Stimulated activated CD4-positive, alpha-beta T cell treated with anti-CD3 and anti-CD28 coated beads, Interleukin-1b, Interleukin-23, amount 100 ng/mL, for 48 hours (primary cell): ENCODE measurements at places on chromosomes 11 and 22.

GRCh38 chr11:30150425-30150824 lies 80.4 kb upstream of the FSHB start:
- DNase-seq = no peak

DNA sequence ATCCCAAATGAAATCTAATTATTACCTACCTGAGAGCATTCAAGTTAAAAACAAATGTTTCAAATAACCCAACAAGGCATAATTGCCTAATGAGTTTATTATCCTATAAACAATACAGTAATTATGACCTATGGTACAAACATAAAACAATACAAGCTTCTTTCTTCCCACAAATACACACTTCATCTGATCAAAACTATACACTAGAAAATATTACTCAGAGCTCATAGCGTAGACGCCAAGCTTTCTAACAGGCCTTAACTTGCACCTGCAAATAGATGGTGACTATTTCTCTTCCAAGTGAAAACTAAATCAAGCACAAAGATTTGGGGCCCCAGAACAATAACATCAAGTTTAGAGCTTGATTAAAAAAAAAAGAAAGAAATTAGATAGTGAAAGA lies 78.1 kb downstream of the SOX6 start:
- DNase-seq = no peak

DNA sequence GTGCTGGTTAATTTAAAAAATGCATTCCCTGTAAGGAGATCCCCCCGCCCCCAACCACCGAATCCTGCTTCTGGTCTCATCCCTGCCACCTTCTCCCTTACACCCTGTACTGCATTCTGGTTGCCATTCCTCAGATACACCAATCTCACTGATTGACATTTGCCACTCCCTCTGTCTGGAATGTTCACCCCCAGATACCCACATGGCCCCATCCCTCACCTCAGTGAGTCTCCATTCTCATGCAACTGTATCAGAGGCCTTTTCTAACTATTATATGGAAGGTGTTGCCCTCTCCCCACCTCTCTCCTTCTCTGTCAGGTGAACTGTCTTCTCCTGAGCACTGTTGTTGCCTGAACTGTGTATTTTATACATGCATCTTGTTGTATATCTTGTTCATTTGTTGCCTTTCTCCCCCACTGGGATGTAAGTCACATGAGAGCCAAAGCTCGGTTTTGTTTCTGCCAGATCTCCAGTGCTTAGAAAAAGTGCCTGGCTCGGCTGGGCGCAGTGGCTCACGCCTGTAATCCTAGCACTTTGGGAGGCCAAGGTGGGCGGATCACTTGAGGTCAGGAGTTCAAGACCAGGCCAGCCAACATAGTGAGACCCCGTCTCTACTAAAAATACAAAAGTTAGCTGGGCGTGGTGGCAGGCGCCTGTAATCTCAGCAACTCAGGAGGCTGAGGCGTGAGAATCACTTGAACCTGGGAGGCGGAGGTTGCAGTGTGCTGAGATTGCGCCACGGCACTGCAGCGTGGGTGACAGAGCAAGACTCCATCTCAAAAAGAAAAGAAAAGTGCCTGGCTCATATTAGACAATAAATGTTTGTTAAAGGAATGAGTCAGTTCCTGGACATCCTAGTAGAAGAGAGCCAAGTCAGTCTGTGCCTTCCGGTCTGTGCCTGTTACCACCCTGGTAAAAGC lies 61.0 kb downstream of the TNRC6B start:
- no peak for DNase-seq

GRCh38 chr11:90845799-90846198 lies 623.0 kb upstream of the CHORDC1 start:
- no peak for DNase-seq

- DNase-seq = no peak
These were observed 361.5 kb downstream of the CTTN start for GRCh38 chr11:70759846-70760245.

- DNase-seq = no peak
These were observed 104.1 kb upstream of the E2F8 start for GRCh38 chr11:19344661-19345518.

DNA sequence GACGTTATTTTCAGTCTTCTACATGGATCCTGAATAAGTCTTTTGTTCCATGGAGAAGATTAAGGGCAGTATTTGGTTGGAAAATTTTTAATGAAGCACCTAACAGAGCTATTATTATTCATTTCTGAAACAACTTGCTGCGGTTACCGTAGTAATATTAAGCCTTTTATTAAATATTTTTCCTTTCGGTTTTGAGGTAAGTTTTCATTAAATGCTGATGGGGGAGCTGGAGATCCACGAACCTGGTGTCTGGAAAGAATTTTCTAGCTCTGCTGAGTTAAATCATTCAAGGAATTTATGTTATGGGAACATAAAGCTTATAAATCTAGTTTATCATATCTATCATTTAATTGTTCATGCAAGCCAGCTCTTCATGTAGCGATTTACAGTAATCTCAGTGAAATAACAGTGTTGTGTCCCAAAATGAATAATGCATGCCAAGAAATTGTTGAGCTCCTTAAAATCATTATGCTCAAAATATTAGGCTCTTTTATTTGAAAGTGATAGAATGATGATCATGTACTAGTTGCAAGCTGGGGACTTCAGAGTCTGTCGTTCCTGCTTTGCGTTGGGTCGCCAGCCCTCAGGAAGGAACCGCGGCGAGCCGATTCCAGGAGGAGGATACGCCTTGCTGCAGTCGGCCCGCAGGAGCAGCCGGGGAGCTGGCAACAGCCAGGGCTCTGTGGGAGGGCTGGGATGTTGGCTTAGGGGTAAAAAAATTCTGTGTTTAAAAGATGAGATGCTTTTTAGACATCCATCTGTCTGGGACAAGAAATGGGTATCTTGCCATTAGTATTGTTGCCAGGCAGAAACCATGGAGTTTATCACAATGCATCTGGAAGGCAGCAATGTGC lies 83.1 kb downstream of the TBC1D22A start:
- DNase-seq = no peak

DNA sequence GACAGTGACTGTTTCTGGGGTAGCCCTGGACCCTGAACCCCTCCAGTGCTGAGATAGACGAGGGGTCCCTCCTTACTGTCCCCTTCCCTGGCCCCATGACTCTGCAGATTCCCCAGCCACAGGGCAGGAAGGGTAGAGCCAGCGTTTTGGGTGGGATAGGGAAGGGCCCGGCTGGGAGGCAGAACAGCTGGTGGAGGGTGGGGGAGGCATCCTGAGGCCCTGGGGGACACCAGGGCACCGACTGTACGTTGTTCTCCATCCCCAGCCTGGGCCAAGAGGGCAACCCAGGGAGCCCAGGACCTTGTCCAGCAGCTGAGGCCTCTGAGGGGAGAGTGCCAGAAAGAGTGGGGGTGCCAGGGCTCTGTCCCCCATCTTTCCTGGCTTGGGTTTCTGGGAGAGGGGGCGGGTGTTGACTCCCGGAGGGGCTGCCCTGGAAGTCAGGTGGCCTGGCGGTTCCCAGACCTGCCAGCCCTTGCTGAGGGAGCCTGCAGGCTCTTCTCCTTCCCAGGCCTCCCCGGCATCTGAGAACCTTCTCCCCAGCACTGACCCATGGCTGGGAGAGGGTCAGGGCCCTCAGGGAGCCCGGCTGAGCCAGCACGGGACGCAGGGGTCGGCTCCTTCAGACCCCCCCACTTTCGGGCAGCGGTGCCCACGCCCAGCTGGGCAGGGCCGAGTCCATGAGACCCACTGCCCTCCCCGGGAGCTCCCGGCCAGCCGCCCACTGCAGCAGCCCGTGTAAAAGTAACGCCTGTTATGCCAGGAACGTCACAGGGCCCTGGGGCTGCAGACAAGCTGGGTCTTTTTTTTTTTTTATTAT lies 30.3 kb downstream of the IGF2 start:
- no peak for DNase-seq

- DNase-seq = no peak
These were observed 354.4 kb downstream of the SOX6 start for GRCh38 chr11:16001899-16002426.

DNA sequence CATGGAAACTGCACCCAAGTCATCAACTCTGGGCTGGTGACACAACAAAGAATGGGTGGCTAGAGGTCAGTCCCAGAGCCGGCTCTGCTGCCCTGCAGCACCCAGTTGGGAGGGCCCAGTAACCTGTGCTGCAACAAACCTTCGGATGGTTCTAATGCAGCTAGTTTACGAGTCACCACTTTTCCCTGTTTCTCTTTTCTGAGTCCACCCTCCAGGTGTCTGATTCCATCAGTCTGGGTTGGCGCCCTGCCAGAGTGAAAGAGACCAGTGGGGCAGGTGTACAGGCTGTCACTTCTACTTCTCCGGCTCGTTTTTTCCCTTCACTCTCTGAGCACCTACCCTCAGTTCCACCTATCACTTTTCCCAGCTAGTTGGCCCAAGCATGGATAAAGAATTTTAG lies 572.9 kb downstream of the NTM start:
- no peak for DNase-seq

GRCh38 chr11:125157953-125158680 lies 6.4 kb upstream of the PKNOX2 start:
- no peak for DNase-seq

DNA sequence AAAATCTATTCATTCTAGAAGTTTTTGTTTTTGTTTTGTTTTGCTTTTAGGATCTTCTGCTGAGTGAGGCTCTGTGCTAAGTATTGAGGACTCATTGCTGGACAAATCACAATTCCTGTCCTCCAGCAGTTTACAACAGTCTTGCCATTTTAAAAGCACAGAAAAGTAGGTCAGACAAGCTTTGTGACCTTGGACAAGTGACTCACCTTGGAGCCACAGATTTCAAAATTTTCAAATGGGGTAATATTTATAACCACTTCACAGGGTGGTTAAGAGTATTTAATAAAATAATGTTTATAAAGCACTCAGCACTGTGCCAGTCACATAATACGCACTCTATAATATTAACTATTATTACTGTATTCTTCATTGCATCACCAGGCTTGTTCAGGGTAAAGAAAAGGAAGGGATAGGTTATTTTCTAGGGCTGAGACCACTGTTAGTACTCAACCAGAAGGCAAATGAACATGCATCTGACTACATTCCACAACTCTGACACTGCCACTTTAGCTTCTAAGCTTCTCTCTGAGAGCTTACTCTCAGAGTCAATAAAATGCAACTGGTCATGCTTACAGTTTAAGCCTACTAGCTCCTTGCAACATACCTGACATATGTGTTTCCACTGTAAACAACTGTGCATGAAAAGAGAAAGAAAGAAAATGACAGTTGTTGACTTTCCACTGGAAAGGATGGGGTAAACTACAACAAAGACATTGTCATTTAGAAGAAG lies 63.2 kb upstream of the FIBIN start:
- no peak for DNase-seq

DNA sequence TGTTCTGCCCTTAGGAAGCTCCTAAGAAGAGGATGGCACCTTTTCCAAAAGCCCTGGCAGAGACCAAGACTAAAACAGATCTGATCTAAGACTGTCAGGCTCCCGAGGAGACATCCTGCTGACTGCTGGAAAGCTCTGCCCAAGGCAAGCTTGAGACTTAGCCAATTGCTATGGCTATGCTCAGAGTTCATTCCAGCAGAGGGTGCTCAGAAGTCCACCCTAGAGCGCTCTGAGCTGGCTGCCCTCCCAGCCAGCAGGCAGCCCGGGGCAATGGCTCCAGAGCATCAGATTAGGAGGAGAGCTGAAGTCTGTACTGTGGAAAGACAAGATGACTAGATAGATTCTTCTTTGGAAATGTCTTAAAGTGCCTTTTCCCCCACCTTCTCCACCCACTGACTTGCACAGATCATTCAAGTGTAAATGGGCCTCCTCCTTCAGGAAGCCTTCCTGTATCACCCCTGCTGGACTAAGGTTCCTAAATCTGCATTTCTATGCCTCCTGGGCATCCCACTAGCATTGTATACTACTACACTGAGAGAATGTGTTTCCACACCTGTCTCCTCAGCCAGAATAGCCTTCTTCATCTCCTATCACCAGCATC lies 23.4 kb downstream of the LRRC55 start:
- no peak for DNase-seq

GRCh38 chr11:111400595-111400994 lies 21.5 kb upstream of the POU2AF1 start:
- DNase-seq = no peak

DNA sequence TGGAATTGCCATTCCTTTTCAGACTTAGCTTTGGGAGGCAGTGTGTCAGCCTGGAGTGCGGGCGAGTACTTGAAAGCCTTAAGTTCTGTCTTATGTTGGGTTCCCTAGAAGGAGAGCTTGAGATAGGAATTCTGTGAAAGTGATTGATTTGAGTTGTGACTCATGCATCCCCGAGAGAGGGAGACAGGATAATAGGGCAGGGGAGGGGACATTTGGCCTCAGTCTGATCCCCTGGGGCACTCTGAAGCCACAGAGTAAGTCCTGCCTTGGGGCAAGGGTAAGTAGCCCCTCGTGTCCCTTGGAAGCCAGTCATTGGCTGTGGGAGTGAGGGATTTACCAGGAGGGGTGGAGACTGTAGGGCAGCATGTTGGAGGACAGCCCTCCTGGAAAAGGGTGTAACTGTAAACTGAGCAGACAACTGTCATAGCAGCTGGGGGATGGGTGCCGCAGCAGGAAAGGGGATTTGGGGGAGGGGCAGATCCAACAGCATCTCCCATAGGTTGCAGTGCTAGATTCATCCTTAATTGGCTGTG lies 44.0 kb downstream of the KIAA1671 start:
- DNase-seq = no peak

DNA sequence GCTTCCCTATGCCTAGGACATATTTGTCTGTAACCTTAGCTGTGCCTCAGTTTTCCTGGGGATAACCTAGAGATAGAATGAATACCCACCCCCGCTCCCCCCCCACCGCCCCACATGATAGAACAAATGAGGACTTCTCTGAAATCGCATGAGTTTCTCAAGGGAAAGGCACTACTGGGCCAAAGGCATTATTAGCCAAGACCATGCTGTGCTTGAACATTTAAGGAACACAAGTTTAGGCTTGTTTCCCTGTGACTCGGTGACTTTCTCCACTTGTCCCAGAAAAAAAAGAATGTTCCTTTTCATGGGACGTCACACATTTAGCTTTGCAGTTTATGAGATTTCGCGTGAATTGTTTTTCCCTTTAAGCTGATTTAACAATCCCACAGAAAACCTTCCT lies 51.4 kb upstream of the CRTAM start:
- no peak for DNase-seq

- no peak for DNase-seq
These were observed 18.2 kb downstream of the PDE2A start for GRCh38 chr11:72655896-72656464.

DNA sequence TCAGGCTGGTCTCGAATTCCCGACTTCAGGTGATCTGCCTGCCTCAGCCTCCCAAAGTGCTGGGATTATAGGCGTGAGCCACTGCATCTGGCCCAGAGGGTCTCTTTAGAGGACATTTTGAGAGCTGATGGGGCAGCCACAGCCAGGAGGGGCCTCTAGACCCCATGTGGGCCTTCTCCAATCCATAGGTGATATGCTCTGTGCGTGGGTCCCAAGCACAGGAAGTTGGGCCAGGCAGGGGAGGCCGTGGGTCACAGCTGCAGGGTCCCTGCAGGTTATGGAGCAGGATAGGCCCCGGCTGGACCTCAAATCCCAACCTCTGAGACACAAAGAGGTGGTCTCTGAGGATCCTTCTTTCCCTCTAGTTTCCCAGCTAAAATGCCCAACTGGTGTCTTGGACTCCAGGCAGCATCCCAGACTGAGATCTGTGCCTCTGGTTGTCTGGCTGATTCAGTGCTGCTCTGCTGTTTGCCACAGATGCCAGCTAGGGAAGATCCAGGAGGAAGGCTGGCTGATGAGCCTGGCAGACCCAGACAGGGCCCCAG lies 1.5 kb downstream of the LRRC75B start:
- DNase-seq = no peak
